ENCODE measurements at places on chromosomes 13 and 19.

- DNase-seq: no peak
Observed at GRCh38 chr19:8585894-8586750, 8.9 kb upstream of the MYO1F start.

GRCh38 chr13:24254146-24254841 is 55.1 kb upstream of the C1QTNF9 start:
- no peak for DNase-seq

DNA sequence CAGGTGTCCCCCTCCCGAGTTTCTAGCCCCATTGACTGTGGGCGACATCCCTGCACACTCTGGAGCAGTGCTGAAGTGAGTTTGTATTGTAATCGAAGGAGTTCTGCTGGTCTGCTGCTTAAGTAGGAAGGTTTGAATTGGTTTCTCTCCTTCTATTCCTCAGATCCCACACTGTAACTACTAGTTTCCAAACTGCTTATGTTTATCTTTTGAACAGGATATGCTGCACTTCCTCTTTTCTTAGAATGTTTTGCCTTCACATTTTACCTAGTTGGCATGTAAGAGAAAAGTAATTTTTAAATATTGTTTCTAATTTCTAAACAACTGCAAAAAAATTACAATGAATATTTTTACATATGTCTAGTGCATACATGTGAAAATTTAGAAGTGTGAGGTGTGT is 511.8 kb downstream of the KLF12 start:
- DNase-seq: no peak

GRCh38 chr13:88071371-88071770 is 400.2 kb downstream of the SLITRK5 start:
- DNase-seq: no peak

- no peak for DNase-seq
Observed at GRCh38 chr13:27371932-27372331, 52.5 kb upstream of the GTF3A start.

GRCh38 chr19:13965377-13965896 is 13.1 kb downstream of the DCAF15 start:
- DNase-seq: no peak

DNA sequence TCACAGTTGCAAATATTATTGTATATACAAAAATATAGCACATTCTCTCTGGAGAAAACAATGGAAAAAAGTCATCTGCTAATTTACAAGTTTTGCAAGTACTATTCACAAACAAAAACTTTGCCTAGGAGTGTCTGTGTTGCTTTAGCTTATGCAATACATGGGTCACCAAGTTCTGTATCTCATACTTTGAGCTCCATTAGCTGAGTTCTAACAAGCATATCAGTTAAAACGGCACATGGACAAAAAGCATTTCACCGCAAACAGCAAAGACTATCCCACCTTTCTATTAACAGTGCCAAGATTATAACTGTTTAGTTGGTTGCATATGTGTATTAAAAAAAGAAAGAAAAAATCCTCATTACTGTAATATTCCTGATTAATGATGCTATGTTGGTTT is 4.6 kb downstream of the SPRY2 start:
- DNase-seq: no peak

DNA sequence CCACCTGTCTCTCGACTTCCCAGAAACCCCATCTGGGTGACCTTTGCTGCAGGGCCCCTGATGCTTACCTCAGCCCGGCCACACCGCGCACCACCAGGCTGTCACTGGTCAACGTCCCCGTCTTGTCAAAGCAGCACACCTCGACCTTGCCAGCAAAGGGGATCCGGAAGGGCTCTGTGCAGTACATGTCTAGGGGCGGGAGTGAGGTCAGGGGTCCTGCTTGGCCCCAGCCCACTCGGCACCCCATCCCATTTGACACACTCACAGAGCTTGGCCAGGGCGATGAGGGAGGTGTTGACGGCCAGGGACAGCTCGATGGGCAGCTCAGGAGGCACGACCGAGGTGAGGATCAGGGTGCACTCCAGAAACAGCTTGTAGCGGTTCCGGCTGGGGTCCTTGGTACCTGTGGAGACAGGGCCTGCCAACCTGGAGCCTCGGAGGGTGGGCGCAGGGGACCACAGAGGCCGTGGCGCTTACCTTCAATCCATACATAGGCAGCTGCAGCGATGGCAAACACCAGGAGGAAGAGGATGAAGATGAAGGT is 8.4 kb downstream of the ATP13A1 start:
- DNase-seq: peak; percentile 18

DNA sequence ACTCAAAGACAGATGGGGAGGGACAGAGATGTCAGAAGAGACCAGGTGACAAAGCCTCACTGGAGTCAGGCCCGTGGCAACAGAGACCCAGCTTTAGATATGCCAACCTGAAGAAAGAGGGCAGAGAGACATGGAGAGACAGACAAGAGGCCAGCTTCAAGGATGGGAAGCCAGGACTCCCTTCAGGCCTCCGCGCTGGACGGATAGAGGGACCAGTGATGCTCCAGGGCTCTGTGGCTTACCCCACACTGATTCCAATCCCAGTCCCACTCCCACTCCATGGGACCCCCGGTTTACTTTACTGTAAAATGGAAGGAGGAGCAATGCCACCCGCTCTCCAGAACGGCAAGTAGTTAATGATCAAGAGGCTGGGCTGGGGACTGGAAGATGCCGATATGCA is 1.7 kb upstream of the ETV2 start:
- DNase-seq: no peak

DNA sequence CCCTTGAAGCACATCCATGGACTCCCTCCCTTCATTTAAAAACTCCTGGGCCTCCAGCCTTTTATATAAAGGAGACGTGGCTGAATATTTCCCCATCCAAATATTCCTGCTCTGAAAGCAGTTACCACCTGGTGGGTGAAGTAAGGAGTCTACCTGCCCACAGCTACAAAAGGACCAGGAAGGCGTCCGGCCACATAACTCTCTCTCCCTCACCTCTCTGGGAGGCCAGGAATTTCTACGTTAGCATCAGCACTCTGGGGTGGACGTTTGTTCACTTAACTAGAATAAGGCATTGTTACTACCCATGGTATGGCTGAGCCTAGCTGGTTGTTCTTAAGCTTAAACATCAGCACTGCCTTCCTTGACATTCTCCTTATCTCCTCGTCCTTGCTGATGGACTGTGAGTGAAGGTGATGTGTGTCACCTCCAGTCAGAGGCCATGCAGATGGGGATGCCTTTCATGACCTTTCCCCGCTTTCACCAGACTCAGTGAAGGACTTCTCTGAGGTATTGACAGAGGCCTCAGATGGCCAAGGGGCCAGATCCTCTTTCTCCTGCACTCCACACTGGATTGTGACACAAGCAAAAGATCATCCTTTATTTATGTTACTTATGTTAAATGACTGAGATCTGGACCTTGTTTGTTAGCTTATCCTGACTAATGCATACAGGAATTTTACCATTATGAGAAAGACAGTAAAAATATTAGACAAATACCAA is 22.2 kb upstream of the KPNA3 start:
- DNase-seq: no peak

All from GM12892 (cell line).